8988T (cell line): ENCODE measurements at places on chromosomes 2 and 18.

DNA sequence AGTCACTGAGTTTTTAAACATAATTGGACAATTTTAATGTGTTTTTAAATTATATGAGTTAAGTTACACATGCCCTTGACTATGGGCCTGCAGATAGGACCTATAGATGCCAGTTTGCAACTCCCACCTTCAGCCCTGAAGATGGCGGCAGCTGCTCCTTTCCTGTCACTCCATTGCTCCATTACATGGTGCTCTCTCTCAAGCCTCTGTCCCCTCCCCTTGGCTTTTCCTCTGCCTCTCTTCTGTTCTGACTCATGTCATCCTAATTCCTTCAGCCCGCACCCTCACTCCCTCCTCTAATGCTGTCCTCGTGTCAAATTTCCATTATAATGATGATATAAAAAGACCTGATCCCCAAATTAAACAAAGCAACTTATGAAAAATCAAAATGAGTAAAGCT lies 133.7 kb upstream of the HNRNPA3 start:
- DNase-seq, result no peak

GRCh38 chr2:237128026-237128703 lies 42.5 kb downstream of the COPS8 start:
- peak; percentile 44 for DNase-seq

DNA sequence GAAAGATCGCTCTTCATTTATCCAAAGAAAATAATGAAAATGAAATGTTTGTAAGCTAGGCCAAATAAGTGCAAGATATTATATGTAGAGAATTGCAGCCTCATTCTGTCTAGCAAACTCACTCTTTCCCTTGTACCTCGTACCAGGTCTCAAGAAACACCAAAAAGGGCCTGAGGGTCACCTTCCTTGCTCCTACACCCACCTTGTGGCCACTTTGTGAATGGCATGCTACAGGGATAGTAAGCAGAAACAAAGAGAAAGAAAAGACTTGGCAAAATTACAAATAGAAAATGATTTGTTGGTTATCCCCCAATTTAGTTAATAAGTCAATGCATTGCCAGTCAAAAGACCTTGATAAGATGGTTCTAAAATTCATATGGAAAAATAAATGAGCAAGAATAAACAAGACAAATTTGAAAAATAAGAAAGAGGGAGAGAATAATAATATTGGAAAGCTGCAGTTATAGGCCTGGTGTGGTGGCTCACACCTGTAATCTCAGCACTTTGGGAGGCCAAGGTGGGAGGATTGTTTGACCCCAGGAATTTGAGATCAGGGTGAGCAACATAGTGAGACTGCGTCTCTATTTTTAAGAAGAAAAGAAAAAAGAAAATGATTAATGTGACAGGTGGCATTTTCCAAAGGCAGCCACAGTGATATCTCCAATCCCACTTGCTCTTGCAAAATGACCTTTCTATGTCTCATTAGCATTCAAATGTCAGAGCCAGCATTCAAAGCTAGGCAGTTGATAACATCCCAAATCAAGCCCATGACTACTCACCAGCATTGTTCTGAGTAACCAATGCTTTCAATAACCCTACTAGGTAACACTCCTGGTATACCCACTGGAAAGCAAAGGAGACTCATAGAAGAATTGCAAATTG lies 38.8 kb upstream of the BMP10 start:
- DNase-seq, result no peak

GRCh38 chr2:15243762-15244161 lies 317.4 kb downstream of the NBAS start:
- DNase-seq, result no peak

DNA sequence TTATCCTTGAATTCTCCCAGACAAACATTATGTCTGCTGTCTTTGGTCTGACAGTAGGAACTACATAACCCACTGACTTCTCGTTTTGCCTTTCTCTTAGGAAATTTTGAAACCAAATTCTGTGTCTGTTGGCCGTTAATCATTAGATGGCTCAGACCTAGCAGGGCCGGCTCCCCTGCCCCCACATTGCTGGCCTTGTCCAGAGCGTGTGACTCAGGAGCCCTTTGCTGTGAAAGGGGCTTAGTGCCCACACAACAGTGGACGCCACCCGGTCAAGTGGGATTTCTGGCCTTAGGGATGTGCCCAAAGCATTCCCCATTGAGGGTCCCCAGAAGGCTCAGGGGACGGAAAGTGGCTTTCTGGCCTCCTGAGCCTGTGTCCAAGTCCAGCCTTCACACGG lies 137.5 kb downstream of the CTIF start:
- DNase-seq, result no peak

DNA sequence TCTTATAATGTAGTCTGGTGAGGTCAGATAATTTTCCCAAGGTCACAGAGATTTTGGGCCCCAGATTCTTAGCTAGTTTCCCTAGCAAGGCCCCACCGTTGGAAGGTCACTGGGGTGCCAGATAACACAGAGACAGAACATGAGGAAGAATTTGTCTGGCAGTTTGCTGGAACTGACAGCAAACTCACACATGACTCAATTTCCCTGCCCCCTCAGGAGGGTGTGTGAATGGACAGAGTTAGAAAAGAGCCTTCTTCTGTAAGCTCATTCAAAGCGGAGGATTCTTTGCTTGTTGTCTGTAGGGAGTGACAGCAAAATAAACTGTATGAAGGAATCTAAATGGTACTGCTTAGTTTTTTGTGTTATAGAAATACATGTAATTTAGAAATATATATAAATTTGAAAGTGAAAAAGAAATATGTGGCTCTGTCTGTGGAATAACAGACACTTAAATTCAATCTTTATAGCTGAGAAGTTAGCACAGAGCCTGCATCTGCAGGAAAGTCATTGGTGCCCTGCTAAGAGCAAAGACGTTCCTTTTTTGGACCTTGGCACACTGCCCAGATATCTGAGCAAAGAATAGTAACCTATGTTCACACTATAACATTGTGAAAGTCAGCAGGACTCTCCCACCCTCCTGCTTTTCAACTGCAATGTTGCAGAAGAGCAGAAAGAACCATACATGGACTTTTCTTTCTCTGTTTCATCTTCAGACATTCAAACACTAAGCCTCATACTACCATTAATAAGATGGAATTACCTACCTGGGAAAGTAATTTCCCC lies 2.1 kb downstream of the MDH1 start:
- no peak for DNase-seq

DNA sequence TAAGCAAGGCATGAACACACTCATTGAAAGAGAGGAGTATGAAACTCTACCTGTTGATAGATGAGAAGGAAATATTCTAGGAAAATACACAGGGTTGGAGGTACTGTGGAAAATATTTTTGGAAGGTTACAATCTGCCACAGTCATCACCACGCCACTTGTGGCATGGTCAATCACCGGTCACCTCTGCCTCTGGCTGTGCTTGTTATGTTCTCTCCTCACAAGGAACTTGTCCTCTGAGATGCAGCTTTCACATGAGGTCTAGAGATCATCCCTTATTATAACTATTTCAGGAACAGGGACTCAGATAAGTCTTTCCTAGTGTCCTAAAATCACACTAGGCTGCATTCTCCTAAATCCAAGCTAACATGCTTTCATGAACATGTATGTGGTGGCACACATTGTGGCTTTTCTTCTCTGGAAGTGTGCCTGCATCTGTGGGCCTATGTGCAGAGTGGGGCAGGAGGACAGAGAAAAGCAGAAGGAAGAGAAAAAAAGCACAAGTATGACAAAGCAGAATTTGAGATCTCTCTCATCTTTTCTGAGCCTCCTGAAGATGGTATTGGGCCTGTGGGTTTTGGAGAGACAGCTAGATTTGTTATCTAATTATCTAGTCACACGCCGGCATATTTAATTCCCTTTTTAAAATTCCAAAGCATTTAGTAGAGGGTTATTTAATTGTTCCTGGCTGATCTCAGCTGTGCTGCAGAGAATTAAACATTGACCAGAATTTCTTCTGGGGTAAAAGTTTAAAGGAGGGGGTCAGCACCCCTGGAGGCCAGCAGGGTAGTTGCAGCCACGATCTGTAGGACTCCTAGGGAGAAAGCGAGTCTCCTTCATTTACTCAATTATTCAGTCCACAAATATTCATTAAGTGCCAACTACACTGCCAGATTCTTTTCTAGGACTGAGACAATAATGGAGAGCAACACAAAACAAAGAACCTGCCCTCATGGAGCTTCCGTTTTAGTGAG lies 294.6 kb downstream of the RDH14 start:
- DNase-seq, result no peak

GRCh38 chr18:62412231-62412979 lies 87.3 kb downstream of the TNFRSF11A start:
- DNase-seq, result no peak

GRCh38 chr2:152542337-152542994 lies 174.8 kb downstream of the PRPF40A start:
- no peak for DNase-seq

- no peak for DNase-seq
Measured at GRCh38 chr18:44039826-44040225, 640.9 kb upstream of the SETBP1 start.

GRCh38 chr2:172251231-172251630 lies 148.5 kb upstream of the DLX2 start:
- no peak for DNase-seq

DNA sequence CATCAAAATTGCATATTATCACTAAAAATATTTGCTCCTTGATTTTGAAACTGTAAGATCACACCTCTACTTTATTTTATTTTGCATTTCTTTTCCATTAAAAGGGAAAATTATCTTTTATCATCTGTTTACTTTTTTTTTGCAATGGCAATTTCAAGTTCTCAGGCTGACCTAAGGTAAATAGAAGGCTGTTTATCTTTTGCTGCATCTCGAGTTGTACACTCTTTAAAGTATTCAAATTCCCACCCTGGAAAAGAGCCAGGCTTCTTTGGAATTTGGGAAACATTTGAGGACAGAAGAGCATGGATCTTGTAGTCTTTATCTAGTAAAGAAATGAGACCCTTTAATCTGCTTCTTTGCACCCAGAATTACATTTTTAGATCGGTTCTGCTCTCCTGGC lies 645.7 kb downstream of the SLC4A3 start:
- DNase-seq, result no peak

GRCh38 chr18:79645291-79645983 lies 34.2 kb upstream of the CTDP1 start:
- no peak for DNase-seq

- no peak for DNase-seq
Measured at GRCh38 chr2:107645586-107645985, 181.1 kb upstream of the RGPD4 start.

DNA sequence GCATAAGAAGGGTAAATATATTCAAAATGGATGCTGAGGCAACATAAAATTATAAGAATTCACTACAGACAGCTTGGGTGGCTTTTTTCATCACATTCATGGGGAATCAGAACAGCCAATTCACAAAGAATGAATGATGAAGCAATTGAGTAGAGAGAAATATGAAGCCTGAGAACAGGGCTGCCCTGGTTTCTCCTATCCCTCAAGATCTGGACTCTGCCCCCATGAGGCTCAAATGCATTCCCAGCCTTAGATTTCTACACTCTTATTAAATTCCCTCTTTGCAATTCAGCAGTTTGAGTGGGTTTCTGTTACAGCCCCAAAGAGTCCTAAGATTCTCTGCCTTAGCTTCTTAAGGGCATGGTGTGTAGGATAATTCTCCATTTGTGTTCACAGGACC lies 172.5 kb downstream of the MAIP1 start:
- no peak for DNase-seq

DNA sequence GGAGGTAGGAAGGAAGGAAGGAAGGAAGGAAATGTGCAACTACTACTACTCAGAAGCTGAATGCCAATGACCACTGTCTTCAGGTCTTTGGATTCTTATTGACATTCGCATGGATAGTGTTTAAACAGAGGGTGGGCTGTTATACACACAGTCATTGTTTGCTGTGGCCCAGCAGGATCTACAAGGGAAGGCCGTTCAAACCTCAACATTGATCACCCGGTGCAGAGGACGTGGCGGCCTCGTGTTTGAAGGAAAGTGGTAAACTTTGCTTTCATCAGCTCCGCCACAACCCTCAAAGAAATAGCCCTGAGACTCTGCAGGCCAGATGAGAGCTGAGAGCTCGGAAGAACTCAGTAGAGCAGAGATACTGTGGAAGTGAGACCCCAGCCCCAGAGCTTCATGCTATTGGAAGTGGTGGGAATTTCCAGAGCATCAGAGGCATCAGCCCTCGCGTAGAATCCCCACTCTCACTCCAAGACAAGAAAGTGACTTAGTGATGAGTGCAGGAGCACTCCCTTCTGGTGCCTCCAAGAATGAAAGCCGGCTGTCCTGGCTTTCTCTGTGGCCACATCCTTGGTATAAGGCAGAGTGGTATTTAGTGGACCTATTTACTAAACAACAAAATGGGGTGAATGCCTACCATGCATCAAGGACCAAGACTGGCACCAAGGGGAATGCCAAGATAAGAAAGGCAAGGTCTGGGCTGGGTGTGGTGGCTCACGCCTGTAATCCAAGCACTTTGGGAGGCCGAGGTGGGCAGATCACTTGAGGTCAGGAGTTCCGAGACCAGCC lies 10.1 kb upstream of the ROCK2 start:
- no peak for DNase-seq

- peak; percentile 58 for DNase-seq
Measured at GRCh38 chr2:71100195-71100964, 29.6 kb downstream of the MCEE start.

DNA sequence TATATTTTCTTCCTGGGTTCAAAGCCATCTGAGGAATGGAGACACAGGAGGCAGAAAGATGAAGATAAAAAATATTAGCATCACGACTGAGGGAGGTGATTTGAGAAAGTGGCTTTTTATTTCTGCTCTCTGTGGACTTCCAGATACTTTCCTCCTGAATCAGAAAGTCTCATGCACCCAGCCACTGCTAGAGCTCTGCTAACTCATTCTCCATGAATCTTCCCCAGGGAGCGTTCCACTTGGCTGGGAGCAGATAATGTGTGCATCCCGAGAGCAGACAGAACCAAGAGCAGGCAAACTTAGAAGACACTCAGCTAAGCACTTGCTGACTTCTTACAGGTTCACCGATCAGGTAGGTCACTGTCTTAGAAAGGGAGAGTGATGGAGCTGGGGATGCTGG lies 264.1 kb upstream of the THUMPD2 start:
- no peak for DNase-seq

DNA sequence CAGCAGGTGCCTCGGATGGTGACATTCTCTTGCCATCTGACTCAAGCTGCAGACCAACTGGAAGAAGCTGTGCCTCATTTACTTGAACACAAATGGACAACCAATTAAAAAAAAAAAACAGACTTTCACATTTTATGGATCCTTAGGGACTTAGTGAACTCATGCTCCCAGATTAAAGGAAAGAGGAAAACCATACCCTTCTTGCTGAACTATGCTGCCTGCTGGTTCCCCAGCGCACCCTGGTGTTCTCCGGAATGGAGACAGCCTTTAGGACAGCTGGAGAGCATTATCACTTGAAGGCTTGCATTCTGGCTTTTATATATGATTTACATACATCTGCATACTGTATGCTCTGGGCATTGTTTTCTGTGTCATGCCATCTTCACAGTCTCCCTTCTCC lies 370.7 kb downstream of the SLC4A3 start:
- DNase-seq, result no peak

GRCh38 chr2:14424478-14425390 lies 207.8 kb upstream of the LRATD1 start:
- no peak for DNase-seq

GRCh38 chr2:107607054-107607453 lies 219.6 kb upstream of the RGPD4 start:
- DNase-seq, result no peak
